ENCODE measurements at places on chromosomes 5 and 9.

- DNase-seq: no peak
Observed at GRCh38 chr9:126198854-126199253, 127.8 kb upstream of the MVB12B start.

DNA sequence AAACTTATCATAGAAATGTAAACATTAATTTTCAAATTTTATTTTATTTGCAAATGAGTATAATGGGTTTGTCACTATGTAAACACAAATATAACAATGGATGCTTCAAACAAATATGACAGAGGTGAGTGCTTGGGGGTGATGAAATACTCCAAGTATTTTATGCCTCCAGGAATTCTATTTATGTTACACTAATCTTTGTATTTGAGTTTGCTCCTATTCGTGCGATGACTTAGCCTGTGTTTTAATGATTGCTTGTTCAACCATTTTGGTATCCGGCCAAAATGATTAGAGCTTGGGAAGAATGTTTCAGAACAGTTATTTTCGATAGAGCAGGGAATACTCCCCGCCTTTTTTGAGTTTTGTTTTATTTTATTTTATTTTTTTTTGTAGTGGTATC lies 5.0 kb downstream of the DMRT2 start:
- no peak for DNase-seq

GRCh38 chr5:124842725-124843595 lies 96.5 kb upstream of the ZNF608 start:
- no peak for DNase-seq

- no peak for DNase-seq
Observed at GRCh38 chr9:103799959-103800358, 294.1 kb upstream of the SMC2 start.

DNA sequence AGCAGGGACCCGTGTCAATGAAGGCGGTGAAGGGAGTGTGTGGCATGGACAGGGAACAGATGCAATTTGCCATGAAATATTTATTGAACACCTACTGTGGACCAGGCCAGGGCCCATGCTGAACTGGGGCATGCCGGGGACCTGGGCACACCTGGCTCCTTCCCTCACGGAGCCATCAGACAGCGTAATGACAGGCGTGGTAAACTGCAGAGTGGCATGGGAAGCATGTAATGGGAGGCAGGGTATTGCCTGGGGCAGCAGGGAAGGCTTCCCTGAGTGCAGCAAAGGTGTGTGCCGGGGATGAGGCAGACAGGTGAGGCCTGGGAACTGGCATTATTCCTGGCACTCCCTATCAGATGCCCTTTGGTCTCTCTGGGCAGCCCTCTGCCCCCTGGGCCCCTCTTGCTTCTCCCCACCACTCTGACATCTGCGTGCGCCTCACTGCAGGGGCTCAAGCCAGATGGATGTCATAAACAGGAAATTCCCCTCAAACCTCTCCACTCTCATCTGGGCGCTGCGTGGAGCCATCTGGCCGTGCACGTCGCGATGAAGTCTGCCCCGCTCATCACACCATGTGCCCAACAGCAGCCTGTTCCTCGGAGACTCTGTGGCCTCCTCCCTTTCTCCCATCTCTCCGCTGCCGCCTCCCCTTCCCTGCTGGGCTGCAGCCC lies 67.6 kb downstream of the HMCN2 start:
- DNase-seq: no peak

DNA sequence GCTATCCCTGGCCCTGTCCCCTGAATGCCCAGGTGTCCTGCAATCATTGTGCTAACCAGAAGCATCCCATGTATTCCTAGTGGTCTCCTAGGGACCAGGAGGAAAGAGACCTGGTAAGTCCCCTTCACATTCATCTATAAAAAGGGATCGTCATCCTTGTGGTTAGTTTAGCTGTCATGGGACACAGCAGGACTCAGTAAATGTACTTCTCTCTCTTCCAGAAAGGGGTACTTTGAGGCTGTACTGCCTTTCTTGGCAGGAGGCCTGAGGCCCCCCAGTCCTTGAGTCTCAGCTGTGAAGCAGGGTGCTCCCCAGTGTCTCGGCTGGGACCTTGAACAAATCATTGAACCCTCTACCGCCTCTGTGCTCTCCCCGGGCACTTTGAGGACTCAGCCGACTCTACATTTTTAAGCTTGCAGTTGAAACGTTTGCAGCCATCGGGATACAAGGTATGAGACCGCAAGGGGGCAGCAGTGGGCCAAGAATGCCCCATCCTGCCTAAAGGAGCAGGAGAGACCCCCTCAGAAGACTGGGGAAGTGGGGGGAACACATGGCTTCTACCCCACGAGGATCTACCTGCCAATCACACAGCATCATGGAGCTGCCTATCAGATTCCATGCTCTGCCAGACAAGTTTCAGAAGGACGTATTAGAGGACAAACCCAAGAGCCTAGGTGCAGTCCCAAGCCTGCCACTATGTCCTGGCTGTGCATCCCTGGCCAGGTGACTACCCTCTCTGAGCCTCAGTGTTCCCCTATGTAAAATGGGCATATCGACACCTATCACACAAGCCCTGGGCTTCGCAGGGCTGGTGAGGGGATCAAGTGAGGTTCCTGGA lies 2.4 kb upstream of the PHYKPL start:
- DNase-seq: peak; percentile 45

GRCh38 chr5:52342361-52342760 lies 445.4 kb upstream of the ITGA1 start:
- no peak for DNase-seq

DNA sequence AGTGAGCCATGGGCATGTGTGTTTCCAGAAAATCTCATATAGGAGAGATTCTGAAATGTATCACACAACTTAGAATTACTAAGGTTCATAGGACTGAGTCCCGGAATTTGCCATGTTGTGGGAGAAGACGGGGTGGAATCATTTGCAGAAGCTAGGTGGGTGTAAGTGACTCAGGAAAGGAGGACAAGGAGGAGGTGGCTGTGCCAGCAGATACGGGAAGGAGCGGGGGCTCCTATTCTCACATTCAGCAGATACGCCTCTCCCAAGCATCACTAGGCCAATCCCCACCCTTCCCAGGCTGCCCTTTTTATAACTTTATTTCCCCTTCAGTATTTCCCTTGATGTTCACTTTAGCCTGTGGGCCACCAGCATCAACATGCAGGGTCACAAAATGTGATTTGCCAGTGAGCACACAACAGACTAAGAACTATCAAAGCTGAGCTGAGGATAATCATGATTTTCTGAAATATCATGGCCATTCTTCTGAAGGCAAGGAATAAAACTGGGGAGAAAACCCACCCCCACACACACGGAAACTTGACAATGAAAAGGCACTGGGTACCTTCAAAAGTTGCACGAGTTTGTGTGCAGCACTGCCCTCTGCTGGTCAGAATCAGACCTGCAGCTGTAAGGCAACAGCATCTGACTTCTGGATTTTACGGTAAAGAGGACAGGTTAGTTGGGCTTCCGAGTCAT lies 133.2 kb downstream of the MTX3 start:
- peak; percentile 61 for DNase-seq

GRCh38 chr9:128937310-128938165 lies 9.9 kb downstream of the DOLK start:
- no peak for DNase-seq

DNA sequence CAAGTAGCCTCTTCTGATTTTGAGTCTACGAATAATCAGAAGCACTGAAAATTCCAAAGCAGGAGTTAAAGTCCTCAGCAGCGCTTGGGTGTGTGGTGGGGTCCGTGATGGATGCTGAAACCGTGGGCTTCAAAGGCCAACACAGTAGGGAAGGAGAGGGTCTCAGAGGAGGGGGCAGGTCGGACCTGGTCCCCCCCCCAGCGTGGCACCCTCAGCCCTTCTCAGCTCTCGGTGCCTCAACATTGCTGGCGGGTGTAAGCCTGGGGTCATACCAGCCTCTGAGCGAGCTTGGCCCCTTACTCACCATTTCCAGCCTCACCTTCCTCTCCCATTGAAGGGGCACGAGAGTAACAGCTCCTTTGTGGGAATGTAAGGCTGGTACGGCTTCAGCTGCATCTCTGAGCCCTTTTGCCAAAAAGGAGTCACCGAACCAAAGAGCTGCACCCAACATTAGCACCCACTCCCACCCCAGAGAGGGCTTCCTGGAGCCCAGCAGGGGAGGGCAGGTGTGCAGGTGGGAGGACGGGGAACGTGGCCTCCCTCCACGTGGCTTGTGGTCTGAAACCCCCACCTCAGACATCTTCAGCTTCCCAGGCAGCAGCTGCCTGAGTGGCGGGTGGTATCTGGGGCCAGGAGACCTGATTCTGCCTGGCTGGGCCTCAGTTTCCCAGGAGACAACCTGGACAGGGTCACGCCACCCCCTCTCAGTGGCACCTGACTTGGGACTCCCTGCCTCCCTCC lies 6.7 kb upstream of the LCN1 start:
- DNase-seq: no peak

- DNase-seq: no peak
Observed at GRCh38 chr9:113588242-113588810, 124.8 kb downstream of the RGS3 start.

GRCh38 chr5:90997082-90997481 lies 386.0 kb downstream of the ARRDC3 start:
- no peak for DNase-seq

GRCh38 chr5:148224117-148224742 lies 14.1 kb upstream of the MARCOL start:
- DNase-seq: no peak

- no peak for DNase-seq
Observed at GRCh38 chr5:34499001-34499734, 157.0 kb upstream of the RAI14 start.

GRCh38 chr5:122120493-122120892 lies 8.9 kb upstream of the ZNF474 start:
- no peak for DNase-seq

DNA sequence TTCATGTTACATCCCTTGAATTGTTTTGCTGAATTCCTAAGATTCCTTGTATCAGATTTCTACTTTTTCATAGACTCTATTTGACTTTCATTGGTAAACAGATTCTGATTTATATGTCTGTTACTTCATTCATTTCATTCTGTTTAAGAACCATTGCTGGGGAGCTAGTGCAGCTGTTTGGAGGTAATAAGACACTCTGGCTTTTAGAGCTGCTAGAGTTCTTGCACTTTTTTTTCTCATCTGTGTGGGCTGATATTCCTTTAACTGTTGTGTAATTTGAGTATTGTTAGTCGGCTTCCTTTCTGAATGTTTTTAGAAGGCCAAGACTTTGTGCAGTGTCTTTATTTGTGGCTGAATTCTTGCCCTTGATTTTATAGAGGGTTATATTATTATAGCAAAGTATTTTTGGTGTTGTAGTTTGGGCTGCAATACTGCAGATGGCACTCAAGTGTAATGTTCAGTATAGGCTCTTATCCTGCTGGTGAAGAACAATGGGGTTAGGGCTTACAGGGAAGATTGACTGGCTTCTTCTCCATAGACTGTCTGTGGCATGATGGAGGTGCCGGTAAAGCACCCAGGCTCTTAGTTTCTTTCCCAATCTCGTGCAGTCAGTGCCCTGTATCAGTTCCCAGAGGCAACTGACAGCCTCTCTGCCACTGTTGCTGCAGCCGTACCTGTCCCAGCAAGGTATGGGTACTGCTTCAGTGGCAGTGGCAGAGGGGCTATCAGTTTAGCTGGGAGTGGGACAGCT lies 162.2 kb downstream of the OXCT1 start:
- no peak for DNase-seq

DNA sequence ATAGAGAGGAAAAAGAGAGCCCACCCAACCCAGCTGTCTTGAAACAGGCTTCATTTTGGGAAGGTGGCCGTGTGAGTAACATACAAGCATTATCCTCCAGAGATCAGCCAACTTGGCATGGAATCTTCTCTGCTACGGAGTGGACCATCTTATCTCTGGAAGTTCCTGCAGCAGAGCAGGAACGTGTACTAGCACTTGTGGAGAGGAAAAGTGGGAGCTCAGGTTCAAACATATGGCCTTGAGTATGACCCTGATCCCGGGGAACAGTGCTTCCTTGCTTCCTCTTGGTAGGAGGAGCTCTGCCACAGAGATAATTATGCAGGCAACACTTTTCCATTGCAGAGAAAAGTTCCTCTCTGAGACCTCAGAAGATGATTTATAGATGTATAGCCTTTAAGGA lies 490.4 kb upstream of the ACO1 start:
- DNase-seq: no peak

- no peak for DNase-seq
Observed at GRCh38 chr9:128629136-128629535, 27.5 kb downstream of the DYNC2I2 start.

DNA sequence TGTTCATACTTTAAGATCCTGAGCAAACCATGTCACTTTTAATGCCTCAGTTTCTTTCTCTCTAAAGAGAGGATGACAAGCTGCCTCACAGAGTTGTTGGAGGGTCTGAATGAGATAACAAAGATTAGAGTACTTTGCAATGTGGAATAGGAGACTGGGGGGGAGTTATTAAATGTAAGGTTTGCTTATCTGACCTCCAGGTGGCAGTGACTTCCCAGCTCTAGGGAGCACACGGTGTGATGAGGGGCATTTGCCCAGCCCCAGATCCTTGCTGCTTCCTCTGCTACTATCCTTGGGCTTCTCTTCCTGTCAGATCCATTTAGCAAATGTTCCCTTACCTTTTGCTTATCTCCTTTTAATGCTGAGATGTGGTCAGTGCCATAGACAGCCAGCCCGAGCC lies 30.7 kb downstream of the ENHO start:
- DNase-seq: no peak

DNA sequence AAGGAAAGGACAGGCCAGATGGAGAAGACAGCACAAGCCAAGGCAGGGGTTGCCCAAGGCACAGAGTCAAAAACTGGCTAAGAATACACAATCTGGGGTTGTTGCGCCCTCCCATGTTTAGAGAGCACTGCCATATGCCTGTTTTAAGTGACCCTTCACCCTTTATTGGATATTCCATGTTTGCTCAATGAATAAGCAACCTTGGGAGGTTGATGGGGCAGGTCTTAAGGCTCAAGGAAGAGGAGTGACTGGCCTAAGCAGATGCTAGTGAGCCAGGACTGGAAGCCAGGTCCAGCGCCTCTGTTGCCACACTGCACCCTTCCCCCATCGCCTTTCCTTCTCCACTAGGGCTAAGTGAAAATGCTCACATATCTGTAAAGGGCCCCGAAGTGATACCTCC lies 6.7 kb downstream of the TXN start:
- no peak for DNase-seq

DNA sequence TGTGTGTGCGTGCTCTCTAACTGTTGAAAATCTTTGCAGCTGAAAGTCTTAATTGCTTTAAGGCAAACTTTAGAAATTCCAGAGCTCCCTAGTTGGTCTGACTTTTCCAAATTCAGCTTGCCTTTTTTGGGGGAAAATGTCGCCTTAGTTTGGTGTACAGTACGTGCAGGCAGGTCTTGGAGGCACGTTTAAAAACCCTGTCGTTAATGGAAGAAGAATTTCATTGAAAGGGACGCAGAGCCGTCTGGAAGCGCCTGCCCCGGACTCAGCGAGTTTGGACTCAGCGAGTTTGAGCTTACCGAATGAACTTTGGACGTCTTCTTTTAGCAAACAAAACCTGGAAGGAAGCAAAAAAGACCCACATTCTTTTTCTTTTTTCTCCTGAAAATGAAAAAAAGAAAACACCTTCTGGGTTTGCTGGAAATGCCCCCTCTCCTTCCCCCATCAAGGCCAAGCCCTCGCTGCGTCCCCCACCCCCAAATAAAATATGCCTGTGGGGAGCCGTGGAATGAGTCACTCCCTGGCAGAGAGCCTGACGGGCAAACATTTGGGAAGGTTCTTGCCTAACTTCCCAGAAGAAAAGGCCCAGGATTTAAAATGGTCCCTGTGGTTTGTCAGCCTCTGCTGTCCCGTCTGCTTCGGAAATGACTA lies 1.5 kb downstream of the NEK6 start:
- no peak for DNase-seq

GRCh38 chr9:114908805-114909448 lies 21.5 kb downstream of the TNFSF8 start:
- DNase-seq: no peak
